Skin of body (tissue), 3 donors: ENCODE measurements at places on chromosomes 12 and 14.

GRCh38 chr12:86613311-86613710 is 357.1 kb upstream of the MGAT4C start:
- no peak for DNase-seq

GRCh38 chr14:30961330-30961729 is 64.1 kb upstream of the AP4S1 start:
- DNase-seq: no peak

DNA sequence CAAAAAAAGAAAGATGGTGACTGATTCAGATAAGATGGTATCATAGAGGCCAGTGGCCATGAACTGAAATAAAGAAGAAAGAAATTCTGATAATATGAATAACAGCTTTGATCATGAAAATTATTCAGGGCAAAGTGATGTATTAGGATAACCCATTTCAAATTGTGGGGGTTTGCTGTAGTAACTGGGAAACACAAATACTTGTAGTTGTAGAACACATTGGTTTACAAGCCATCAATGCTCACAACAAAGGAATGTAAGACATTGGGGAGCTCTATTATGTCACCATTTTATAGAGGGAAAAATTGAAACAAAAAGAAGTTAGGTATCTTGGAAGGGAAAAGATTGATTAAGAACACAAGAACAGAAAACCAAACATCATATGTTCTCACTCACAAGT is 140.4 kb upstream of the FRMD6 start:
- no peak for DNase-seq

DNA sequence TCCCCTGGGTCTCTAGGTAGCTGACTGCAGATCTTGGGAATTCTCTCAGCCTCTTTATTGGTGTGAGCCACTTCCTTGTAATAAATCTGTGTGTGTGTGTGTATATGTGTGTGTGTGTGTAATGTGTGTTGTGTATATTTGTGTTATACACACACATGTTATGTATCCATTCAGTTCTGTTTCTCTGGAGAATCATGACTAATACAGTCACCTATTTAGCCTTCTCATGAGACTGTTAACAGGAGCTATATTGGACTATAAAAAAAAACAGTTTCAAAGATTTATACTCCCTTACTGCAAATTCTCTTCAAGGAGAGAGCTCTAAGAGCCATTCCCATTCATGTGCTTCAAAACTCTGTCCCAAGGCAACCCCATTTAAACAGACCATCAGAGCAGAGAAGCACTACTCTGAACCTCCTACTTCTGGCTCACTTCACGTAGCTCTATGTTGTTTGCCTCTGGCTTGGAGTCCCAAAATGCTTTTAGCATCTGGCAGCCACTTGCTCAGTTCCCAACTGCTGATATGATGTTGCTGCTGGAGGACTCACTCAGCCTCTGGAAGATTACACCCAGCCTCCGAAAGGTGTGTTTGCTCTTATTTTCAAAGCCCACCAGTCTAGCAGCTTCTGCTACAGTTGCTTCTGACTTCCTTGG is 48.7 kb upstream of the KITLG start:
- peak; percentile 55 for DNase-seq

- peak; percentile 21 for DNase-seq
These were observed 35.0 kb downstream of the KITLG start for GRCh38 chr12:88544991-88545980.

- no peak for DNase-seq
These were observed 154.9 kb upstream of the PZP start for GRCh38 chr12:9363145-9363544.

DNA sequence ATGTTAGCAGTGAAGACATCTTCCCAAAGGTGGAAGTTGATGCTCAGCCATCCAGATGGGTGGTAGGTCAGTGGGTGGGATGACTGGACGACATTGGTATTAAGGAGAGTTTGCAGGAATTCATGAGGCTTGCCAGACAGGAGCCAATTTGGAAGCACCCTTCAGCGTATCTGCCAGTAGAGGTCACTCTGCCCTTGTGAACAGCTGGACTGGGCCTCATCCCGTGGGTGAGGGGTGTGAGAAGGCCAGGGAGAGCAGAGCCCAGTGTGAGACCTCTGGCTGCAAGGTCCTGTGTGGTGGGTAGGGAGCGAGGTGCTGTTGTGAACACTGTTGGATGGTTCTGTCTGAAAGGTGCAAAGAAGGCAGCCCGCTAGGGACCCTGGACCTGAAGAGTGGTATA is 37.7 kb downstream of the SLC5A8 start:
- DNase-seq: no peak

- DNase-seq: no peak
These were observed 206.4 kb downstream of the BCL11B start for GRCh38 chr14:99065551-99065950.

DNA sequence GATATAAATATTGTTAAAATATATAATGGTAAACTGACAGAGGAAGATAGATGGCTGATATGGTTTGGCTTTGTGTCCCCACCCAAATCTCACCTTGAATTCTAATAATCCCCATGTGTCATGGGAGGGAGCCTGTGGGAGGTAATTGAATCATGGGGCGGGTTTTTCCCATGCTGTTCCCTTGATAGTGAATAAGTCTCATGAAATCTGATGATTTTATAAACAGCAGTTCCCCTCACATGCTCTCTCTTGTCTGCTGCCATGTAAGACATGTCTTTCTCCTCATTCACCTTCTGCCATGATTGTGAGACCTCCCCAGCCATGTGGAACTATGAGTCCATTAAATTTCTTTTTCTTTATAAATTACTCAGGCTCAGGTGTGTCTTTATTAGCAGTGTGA is 46.3 kb downstream of the PTCSC3 start:
- no peak for DNase-seq

- no peak for DNase-seq
These were observed 234.9 kb upstream of the PLEKHG7 start for GRCh38 chr12:92467886-92468285.

GRCh38 chr14:71524320-71524982 is 407.8 kb upstream of the RGS6 start:
- no peak for DNase-seq

DNA sequence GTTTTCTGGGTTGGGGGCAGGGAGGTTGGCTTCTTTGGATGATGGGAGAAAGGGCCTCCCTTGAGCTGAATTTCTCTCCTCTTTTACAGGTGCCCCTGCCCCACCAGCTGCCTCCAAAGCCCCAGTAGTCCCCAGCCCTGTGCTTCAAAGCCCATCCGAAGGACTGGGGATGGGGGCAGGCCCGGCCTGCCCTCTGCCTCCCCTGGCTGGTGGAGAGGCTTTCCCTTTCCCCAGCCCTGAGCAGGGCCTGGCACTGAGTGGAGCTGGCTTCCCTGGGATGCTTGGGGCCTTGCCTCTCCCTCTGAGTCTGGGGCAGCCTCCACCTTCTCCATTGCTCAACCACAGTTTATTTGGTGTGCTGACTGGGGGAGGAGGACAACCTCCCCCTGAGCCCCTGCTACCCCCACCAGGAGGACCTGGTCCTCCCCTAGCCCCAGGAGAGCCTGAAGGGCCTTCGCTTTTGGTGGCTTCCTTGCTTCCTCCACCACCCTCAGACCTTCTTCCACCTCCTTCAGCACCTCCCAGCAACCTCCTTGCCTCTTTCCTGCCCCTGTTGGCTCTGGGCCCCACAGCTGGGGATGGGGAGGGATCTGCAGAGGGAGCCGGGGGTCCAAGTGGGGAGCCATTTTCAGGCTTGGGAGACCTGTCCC is 4.0 kb downstream of the MBD6 start:
- DNase-seq: no peak

DNA sequence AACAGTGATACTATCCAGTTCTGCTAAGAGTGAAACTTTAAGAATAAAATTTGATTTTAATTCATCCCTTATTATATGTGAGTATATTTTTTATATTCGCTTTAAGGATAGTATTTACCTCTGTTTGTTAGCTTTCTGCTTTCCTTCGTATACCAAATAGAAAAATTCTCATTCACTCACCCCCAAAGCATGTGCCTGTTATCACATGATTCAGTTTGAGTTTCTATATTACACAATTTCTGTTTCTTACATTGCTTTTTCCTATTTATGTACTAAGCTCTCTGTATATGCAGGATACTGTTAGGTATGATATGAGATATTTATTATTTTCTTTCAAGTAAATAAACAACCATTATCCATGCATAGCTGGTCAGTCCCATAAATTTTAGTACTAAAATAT is 275.2 kb downstream of the FBXL14 start:
- no peak for DNase-seq

DNA sequence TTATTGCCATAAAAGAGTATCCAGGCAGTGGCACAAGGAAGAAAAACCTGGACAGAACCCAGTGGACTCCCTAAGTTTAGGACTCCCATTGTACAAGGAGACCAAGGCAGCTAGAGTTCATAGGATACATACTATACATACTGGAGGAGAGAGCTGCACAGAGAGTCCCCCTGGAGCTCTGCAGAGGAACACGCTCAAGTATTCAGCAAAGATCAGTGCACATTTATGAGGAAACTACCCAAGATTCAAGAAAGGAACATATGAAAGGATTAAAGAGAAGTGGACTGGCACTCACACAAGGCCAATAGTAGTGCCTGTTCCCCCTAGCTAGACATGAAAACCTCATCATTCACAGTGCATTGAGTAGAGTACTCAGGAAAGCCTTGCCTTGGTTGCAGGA is 43.0 kb upstream of the CHPT1 start:
- no peak for DNase-seq

DNA sequence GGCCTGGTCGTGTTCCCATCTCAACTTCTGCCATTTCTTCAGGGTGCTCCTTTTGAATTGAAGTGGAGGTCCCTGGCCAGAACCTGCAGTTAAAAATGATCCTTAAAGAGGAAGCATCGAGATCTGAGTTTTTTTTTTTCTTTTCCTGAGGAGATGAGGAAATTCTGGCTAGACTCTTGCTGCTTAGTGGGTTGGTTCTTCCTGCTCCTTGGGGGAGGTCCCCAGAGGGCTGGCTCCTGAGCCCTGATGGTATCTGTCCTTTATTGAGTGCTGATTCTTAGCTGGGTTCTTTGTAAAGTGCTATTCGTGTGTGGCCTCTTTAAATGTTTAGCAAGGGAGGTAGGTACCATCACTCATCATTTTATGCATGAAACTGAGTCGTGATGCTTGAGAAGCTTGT is 11.7 kb downstream of the PELI2 start:
- DNase-seq: no peak

- no peak for DNase-seq
These were observed 5.0 kb upstream of the PKP2 start for GRCh38 chr12:32901553-32901952.

DNA sequence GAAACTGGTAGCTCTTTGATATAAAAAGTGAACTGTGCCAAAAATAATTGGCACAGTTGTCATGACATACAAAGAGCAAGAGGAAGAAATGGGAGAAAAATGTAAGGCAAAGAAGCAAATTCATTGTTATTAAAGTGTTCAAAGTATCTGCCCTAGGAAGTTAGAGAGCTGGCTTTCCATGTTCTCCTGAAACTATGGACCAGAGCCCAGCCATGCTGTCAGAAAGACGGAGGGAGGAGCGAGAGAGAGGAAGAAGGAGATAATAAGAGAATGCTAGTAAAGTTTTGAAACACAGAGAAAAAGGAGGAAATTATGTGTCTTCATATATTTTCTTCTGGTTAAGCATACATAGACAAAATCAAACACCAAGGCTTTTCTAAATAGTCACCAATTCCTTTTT is 78.1 kb upstream of the PELI2 start:
- no peak for DNase-seq

- no peak for DNase-seq
These were observed 17.7 kb downstream of the DPF3 start for GRCh38 chr14:72876005-72876709.
